A172 (cell line): ENCODE measurements at places on chromosomes 13 and 19. TPM values are rescaled to one million over a fixed set of nuclear protein-coding genes. Genes with fewer than 3 reads are reported as not detected.
A peak's percentile ranks its signal among the peaks of the same experiment; 100 is the strongest.

DNA sequence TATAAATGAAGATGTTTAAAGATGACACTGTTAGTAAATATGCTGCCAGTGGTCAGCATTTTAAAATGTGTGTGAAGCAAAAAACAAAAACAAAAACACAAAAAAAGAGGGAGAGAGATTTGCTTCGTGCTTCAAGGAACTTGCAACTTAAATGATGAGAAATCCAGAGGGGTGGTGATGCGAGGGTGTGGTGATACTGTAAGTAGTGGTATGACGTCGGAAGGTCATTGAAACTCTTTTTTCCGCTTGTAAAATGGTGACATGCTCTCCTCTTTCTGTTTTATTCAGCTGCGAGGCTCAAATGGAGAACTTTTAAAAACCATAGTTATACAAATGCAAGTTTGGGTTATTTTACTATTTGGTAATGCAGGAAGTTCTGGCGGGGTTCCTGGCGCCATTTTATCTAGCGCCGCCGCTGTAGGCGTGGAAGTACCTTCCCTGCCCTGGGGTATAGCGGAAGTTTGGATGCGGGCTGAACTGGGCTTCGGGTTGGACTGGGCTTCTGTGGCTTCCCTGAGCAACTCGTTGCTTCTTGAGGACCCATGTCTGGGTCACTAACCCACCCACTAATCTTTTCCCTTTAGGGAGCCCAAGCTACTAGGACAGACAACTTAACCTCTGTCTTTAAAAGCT is 34.8 kb downstream of the DGKH start:
- DNase-seq = no peak

DNA sequence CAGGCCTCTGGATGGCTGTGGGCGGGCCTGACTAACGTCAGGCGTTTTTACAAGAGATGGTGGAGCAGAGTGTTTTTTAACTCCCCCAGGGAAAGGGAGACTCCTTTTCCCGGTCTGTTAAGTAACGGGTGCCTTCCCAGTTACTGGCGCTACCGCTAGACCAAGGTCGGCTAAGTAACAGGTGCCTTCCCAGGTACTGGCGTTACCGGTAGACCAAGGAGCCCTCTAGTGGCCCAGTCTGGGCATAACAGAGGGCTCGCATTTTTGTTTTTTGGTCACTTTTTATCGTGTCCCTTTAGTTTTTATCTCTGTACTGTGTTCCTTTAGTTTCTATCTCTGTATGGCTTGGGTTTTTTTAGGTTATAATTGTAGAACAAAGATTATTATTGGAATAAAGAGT is 10.0 kb downstream of the ZNF383 start:
- no peak for DNase-seq

DNA sequence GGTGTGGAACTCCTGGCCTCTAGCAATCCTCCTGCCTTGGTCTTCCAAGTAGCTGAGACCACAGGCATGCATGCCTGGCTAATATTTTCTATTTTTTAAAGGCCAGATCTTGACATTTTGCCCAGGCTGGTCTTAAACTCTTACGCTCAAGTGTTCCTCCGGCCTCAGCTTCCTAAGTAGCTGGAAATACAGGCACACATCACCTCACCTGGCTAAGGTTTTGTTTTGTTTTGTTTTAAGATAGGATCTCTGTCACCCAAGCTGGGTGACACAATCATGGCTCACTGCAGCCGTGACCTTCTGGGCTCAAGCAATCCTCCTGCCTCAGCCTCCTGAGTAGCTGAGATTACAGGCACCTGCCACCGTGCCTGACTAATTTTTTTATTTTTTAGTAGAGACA is 5.5 kb upstream of the RLN3 start:
- no peak for DNase-seq

GRCh38 chr19:16117594-16118033 is 5.9 kb downstream of the RAB8A start:
- no peak for DNase-seq

DNA sequence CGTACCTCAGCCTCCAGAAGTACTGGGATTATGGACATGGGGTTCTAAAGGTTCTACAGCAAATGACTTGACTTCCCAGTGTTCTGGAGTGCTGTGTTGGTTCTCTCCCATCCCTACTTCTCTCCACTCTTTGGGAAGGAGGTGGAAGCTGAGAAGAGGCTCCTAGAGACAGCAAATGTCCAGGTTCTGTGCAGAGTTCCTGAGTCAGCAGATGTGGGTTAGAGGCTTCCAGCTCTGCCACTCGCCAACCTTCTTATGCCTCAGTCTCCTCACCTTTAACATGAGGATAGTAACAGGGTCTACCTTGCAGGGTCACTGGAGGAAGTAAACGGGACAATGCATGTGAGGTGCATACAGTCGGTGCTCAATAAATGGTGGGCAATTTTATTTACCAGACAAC is 80.5 kb upstream of the VSTM2B start:
- no peak for DNase-seq

Gene CEACAM3
- not detected in 2 replicates for total RNA-seq

GRCh38 chr19:12670159-12670928 is 3.7 kb downstream of the WDR83 start:
- DNase-seq = no peak

Gene LILRB3
- total RNA-seq = not detected in 2 replicates

- DNase-seq = peak; percentile 95
These were observed at the start of gene UBA52 for GRCh38 chr19:18571564-18572344. Gene UBA52 (plus strand): TSS chr19:18571857. CDS start chr19:18573301, 1,444 bp downstream.

DNA sequence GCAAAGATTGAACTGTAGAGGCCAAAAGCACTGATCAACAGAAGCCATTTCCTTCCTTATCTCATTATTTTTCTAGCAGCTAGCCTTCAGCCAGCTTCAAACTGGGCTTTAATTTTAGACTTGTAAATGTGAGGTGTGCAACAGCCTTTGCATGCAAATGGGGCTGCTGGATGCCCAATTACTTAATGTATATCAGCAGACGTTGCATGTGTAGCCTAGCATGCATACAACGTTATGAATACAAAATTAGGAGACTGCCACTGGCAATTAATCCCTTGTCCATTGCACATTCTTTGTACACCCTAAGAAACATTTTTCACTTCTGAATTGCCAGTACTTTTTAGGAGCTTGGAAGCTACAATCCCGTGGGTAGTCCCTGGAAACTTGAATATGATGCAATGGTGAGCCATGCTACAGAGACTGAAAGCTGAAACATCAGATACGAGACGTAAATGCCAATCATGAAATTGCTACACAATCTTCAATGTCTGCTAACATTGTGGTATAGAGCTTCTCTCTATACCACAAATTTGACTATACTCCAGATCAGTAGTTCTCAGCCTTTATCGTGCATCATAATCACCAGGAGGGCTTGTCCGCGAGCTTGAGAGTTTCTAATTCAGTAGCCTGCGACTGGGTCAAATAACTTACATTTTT is 20.2 kb downstream of the EPSTI1 start:
- DNase-seq = no peak

DNA sequence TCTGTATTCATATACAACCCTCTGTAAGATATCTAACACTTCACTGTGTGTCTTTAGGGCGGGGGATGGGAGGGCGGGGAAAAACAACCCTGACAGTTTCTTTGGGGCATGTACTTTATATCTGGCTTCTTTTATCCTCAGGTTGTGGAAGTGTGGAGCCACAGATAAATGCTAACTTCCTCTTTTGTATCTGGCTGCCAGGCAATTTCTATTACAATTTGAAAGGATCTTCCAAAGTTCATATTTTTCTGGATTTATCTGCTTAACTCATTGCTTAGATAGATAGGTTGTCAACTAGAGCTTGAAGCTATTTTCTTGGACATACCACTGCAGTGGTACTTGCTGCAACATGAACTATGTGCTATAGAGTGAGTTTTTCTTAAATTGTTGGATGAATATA is 393.0 kb downstream of the LMO7 start:
- no peak for DNase-seq

Gene FGF22
- 0.17 TPM in 1 of 2 replicates, not detected in the other for total RNA-seq

Gene TEAD2
- 30.3 and 37.1 TPM in 2 replicates for total RNA-seq

- peak; percentile 46 for DNase-seq
These were observed at the start of gene FUT1 for GRCh38 chr19:48752496-48753365. Gene FUT1 (minus strand): TSS chr19:48752641. CDS start chr19:48751281, 1,360 bp downstream.

Gene CNN1
- total RNA-seq = 0.78 and 1.9 TPM in 2 replicates

Gene ANKLE1
- 0.24 and 0.60 TPM in 2 replicates for total RNA-seq

Gene KLF12
- total RNA-seq = 5.5 and 6.8 TPM in 2 replicates

DNA sequence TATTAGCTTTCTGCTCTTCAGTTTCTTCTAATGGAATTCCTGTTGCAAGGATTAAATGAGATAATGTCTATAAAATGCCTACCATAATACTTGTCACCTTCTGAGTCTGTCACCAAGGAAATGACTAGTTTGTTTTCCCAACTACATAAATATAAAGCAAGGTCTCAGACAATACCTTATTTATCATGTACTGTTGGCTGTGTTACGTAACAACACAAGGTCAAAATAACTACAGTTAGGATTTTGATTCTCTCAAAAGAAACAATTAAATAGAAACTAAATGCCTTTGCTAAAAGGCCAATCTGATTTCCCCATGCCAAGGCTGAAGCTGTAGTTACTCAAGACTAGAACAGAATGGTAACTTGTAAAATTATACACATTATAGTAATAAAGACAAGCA is 134.5 kb downstream of the PCDH9 start:
- no peak for DNase-seq

DNA sequence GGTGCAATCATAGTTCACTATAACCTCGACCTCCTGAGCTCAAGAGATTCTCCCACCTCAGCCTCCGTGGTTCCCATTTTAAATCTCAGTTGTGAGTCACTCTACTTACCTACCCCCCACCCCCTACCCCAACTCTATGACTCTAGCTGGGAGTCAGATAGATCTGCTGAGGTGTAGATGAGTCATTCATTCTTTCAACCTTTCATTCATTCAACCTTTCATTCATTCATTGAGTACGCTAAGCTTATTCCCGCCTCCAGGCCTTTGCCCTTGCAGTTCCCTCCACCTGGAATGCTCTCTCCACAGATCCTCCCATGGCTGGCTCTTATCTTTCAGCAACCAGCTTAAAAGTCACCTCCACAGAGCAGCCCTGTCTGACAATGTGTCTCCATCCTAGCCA is 1.1 kb upstream of the MAST1 start:
- DNase-seq = no peak

DNA sequence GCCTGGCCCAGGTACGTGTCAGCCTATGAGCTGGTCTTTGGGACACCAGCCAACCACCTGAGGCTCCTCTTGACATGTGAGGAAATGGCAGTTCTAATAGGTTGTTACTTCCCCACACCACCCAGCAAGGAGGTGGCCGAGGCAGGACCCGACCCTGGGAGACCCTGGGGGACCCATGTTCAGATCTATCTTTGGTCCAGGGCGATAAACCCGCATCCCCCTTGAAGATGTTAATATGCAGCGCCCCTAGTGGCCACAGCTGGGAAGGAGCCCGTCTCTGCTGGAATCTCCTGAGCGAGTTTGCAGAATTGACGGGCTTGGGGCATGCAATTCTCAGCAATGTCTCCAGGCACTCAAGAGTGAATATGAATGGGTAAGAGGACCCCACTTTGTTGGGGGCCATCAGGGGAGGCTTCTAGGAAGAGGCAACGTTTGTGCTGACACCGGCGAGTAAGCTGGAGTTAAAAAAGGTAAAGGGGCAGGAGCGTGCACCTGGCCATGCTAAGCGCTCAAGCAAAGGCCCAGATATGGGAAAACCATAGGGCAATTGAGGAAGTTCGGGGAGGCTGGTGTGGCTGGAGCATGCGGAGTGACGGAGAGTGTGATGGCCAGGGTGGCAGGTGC is 1.5 kb upstream of the MYO1F start:
- peak; percentile 52 for DNase-seq

Gene CAPN12
- total RNA-seq = not detected in 2 replicates

DNA sequence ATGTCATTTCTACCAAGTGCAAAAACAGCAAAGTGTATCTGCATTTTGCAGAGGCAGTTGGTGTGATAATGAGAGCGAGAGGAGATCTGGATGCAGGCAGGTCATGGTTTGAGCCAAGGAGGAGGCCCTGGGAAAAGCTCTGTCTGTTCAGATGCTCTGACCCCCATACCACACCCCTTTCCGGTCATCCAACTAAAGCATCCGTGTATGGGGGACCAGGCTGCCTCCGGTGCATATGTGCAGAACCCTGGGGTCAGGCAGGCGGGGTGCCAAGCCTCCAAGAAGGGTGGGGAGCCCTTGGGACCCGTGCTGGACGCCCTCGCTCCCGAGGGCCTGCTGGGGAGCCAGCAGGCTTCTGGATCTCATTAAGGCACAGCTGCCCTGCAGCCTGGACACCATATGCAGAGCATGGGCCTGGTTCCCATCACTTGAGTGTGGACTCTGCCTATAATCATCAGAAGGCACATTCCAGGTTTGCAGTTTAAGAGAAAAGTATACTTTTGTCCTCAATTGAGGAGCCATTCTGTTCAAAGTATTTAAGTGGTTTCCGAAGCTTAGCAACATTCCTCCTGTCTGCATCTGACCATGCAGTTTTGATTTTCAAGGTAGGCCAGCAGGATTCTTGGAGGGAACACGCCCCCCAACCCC is 56.1 kb downstream of the ALOX5AP start:
- no peak for DNase-seq

DNA sequence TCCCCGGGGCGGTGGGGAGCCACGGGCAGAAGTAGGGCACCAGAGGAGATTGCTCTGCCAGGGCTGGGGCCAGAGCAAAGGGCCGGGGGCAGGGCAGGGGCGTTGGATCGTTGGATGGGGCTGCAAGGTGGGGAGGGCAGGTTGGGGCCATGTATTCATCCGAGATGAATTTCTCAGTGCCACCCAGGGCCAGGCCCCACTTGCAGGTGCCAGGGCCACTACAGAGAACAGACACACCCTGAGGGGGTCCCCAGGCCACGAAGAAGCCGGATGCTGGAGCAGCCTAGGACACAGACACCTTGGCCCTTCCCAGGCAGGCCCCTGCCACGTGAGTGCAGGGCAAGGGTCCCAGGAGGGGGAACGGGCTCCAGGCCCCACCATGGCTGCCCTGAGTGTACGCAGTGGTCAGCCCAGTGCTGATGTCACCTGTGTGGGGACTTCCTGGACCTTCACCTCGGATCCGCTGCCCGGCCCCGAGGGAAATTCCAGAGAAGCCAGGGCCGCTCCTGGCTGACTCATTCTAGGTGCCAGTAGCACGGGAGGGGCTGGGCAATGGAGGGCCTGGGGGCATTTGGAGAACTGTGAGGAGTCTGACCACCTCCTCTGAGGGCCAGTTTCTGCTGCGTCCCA is 9.6 kb upstream of the SBNO2 start:
- peak; percentile 92 for DNase-seq

GRCh38 chr13:90898811-90899210 is 448.7 kb upstream of the MIR17HG start:
- DNase-seq = no peak

DNA sequence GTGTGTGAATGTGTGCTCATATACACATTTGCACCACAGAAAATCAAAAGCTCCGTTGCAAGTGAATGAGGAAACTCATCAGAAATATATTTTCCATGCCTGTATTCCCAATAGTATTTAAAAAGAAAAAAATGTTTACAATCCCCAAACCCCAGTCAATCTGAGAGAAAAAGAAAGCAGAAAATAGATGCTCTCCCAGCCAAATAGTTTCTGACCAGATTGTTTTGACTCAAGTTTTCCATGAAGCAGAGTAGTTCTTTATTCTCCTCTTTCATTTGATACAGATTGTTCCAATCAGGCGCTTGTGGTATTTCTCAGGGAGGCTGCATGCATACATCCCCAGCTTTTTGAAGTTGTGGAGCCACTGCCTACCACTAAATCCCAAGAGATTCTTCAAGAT is 110.6 kb downstream of the STARD13 start:
- DNase-seq = no peak

Gene LCP1
- 13.3 and 13.5 TPM in 2 replicates for total RNA-seq
